ENCODE measurements at places on chromosomes 5 and 9.
A peak's percentile ranks its signal among the peaks of the same experiment; 100 is the strongest.

DNA sequence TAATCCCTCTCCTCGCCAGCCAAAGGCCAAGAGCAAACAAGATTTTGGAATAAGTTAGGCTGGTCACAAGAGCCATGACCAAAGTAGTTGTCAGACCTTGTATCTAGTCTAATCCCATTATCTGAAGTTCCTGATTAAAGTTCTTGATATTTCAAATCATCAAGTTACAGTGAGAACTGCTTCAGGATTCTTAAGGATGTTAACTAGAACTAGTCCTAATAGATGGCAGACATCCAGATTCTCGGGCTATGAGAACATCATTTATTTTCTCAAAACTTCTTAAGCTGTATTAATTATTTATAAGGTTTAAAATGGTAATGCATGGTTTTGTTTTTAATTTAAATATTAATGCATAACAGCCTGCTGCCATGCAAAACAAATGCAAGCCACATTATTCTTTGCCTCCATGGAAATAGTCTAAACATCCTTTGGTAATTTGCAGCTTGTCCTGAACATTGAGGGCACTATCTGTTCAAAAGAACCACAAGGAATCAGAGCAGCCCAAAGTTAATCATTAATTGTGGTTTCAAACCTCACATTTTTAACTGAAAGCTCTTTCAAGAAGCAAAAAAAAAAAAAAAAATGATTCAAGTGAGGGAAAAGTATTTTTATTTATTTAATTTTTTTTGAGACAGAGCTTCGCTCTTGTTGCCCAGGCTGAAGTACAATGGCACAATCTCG lies 95.1 kb downstream of the TTC39B start:
- no peak for DNase-seq

GRCh38 chr9:426976-427375 lies 212.3 kb downstream of the DOCK8 start:
- DNase-seq, result no peak

DNA sequence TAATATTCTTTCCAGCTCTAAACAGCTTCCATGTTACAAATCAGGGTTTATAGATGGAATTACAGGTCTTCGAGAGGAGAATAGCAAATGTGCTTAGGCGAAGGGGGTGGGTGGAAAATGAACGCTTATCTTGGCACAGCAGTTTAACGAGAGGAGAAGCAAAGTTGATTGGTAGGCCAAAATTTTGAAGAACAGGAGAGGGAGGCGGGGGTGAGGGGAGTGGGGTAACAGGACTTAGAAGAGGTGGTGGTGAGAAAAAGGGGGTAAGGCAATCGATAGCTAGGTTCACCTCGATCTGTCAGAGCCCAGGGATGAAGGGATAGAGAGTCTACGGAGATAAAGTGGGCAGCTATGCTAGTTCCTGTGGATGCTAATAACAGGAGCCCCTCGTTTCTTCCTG lies 764 bp downstream of the ANKRA2 start:
- DNase-seq, result no peak

- DNase-seq, result no peak
These were observed 323.0 kb downstream of the TMEM167A start for GRCh38 chr5:82754036-82754746.

DNA sequence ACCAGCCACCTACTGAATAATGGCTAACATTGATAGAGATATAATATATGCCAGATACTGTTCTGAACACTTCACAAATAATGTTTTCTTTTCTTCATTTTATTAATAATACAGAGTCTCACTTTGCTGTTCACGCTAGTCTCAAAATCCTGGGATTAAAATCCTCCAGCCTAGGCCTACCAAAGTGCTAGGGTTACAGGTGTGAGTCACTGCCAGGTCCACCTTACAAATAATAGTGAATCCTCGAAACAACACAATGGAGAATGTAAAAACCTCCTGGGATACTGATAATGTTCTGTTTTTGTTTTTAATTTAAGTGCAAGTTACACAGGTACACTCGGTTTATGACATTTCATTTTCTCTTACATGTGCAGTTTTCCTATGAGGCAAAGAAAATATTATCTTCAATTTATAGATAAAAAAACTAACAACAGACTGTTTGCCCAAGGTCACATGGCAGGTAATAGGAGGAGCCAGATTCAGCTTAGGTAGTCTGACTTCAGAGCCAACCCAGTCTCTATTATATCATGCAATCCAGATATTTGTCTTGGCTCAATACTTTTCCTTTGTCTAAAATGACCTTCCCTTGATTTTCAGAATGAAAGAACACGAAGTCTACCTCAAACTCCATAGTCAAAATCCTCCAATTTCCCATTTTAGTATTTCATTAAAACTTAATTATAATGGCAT lies 7.8 kb downstream of the ZFR start:
- no peak for DNase-seq

GRCh38 chr9:86821006-86821845 lies 126.1 kb downstream of the GAS1 start:
- no peak for DNase-seq

DNA sequence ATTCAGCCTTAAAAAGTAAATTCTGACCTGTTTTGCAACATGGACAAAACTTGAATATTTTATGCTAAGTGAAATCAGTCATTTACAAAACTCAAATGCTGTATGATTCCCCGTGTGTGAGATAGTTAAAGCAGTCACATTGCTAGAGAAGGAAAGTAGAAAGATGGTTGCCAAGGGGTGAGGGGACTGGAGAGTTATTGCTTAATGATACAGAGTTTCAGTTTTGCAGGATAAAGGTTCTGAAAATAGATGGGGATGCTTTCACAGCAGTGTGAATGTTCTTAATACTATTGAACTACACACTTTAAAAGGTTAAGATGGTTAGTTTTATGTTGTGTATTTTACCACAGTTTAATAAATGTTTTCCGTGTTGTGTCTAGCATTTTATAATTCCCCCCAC lies 51.2 kb downstream of the SGCD start:
- DNase-seq, result no peak

- peak; percentile 42 for DNase-seq
These were observed 482 bp downstream of the CD14 start for GRCh38 chr5:140632366-140633020.

GRCh38 chr5:125421006-125421405 lies 674.6 kb upstream of the ZNF608 start:
- no peak for DNase-seq

- no peak for DNase-seq
These were observed 7.8 kb upstream of the CCDC192 start for GRCh38 chr5:127695346-127695745.

GRCh38 chr9:127880143-127880542 lies 2.7 kb upstream of the AK1 start:
- no peak for DNase-seq

DNA sequence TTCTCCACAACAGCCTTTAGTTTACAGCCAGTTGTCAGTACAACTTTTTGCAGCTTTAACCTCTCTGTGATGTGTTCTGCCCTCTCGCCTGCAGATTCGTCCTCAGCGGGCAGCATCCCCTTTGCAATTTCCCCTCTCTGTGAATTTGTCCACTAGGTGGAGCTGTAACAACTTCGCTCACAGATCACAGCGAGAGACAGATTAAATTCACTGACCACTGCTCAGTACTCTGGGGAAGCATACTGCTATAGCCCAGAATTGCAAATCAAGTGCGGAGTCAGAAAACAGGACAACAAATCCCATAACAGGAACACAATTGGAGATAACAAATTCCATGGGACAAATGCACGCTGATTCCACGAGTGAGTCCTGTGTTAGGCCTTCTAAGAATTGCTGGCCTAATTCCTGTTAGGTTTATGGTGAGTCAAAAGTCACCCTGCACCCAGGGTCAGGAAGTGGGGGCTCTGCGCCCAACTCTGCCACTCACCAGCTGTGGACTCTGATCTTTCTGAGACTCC lies 2124.9 kb downstream of the MAT2B start:
- DNase-seq, result no peak

DNA sequence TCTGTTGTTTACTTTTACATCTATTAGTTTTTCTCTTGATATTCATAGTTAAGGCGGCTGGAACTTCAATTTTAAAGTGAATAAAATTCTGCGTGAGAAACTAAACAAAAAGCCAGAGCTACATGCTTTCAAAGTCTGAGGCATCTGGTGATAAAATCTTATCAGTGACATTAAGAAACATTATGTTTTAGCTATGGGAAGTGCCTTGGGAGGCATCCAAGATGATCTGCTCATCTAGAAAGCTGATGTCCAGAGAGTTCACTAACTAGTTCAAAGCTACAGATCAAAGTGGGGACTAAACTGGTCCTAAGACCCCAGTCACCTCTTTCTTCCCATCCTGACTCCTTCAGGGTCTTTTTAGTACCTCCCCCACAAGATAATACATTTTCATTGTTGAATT lies 37.2 kb downstream of the MRPS27 start:
- no peak for DNase-seq

DNA sequence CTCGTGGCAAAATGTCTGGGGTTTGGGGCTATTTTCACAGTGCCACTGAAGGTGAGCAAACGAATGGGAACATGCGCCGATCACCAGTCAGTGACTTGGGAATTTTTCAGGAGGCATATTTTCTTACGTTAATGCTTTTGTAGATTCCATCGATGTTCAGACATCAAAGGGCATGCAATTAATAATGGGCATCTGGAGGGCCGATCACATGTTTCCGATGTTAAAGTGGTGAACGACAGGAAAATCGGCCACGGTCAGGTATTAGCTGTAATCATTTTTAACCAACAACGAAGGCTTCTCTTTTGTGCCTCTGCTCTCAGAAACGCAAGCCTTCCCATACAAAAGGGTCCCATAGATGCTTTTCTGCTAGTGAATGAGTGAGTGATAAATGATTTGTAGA lies 155.0 kb upstream of the PITX1 start:
- DNase-seq, result no peak

GRCh38 chr9:86669422-86669821 lies 277.9 kb downstream of the GAS1 start:
- DNase-seq, result no peak

Data from left ventricle myocardium inferior (tissue), 1 donor.